ENCODE measurements at places on chromosomes 12 and 14. TPM values are rescaled to one million over a fixed set of nuclear protein-coding genes. Genes with fewer than 3 reads are reported as not detected.

DNA sequence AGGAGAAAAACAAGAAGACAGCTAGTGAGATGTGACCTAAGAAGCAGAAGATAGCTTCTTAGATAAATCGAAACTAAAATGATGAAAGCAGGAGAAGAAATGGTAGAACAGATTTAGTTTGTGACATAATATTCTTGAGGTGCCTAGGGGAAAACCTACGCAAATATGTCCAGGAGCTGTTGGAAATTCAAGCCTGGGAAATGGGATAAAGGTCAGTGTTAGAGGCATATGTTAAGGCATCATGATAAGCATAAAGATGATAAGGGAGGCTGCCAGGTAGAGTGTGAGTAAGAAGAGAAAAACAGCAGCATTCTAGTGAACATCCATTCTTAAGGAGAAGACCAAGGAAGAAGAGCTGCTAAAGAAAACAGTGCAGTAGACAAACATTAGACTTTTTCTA, 109.6 kb upstream of the LGR5 start:
- DNase-seq: no peak

- no peak for DNase-seq
Measured at GRCh38 chr12:52703878-52704277, 554 bp upstream of the KRT77 start.

GRCh38 chr14:66487164-66487563, 993 bp downstream of the CCDC196 start:
- DNase-seq: no peak

DNA sequence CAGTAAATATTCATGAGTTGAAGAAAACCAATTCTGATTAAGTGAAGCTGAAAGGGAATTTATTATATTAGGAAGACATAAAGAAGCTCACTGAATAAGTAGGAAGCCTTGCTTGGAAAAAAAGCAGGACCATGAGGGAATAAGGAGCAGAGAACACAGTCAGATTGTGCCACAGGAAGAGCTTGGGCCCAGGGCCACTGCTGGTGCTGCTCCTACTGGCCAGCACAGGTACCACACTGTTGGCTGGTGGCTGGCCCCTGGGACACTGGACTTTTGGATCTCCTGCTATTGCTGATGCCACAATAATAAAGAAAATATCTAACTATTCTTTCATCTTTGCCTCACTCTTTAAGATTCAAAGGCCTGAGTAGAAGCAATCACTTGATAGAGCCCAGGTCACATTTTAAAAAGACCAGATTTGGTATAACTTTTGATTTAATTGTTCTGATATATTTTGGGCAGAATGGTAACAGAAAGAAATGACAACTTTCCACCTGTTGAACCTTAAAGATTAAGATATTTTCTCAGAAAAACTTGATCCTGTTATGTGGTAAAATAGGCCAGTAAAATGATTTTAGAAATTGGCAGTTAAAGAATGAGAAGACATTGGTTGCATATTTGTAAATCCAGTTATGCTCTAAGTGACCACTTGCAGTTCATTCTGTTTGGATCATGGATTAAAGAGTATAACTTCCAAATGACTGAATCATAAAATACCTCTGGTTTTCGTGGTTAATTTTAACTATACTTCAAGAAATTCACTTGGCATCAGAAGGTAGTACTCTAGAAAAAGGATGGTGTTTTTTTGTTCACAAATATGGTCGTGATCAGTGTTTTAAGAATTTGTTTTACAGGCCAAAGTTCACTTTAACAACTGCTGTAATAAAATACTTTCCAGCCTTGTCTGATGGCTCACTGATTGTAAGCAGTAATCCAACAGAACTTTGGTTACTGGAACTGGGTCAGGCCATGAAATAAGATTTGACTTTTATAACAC, 68.3 kb downstream of the DERA start:
- DNase-seq: no peak

- no peak for DNase-seq
Measured at GRCh38 chr14:91119556-91120311, 5.9 kb downstream of the DGLUCY start.

GRCh38 chr14:90049390-90049789, 12.4 kb upstream of the KCNK13 start:
- DNase-seq: no peak

Gene GCN1
- 114 TPM for total RNA-seq

All from neural crest cell (in vitro differentiated cells).